Posterior vena cava (tissue), 2 donors: ENCODE measurements at places on chromosomes 6 and 20. TPM values are rescaled to one million over a fixed set of nuclear protein-coding genes. Genes with fewer than 3 reads are reported as not detected.

SERPINB1 gene
- 30.8 TPM for total RNA-seq

KCNS1 gene
- not detected for total RNA-seq

PLG gene
- not detected for total RNA-seq

NKX2-2 gene
- 0.33 TPM for total RNA-seq

MAP1LC3A gene
- 48.1 TPM for total RNA-seq

PDE10A gene
- 13.0 TPM for total RNA-seq

MATN4 gene
- total RNA-seq, result 0.56 TPM

- DNase-seq, result no peak
Measured at GRCh38 chr6:47022191-47022590, 19.9 kb downstream of the ADGRF1 start.

DNA sequence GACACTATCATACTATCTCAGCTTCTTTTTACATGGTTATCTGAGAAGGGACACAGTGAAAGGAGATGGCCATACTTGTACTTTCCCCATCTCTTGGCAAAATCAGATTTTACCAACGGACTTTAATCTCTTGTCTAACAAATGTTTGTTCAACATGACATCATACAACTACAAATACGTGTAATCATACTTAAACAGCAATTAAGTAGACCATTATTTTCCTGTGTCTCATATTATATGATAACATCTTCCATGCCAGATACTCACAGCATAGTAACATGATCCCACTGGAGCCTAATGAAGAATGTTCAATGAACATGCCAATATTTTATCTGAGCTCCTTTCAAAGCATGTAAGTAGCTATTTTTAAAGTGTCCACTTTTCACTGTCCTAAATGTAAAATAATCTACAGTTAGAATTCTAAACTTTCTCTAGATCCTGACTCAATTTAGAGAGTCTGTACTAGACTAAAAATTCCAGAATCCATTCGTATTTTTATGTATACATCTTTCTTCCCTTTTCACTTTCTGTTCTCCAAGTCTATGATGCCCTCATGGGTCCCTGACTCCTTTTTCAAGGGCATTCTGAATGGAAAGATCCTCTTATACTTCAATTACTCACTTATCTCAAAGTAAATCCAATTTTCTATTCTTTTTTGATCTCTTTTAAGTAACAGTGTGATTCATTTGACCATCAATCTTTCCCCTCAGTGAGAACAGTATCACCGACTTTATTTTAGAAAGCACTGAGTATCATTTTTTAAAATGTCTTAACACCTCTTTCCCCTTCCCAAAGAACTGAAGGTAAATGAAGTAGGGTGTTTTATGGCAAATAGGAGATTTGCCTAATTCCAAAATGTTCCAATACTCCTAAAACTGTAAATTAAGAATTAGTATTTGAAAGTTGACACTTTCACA lies 133.5 kb downstream of the CDK19 start:
- DNase-seq, result no peak

- no peak for DNase-seq
Measured at GRCh38 chr6:158498362-158498761, 61.5 kb upstream of the TMEM181 start.

- no peak for DNase-seq
Measured at GRCh38 chr20:39736434-39737327, 774.5 kb downstream of the DHX35 start.

DNA sequence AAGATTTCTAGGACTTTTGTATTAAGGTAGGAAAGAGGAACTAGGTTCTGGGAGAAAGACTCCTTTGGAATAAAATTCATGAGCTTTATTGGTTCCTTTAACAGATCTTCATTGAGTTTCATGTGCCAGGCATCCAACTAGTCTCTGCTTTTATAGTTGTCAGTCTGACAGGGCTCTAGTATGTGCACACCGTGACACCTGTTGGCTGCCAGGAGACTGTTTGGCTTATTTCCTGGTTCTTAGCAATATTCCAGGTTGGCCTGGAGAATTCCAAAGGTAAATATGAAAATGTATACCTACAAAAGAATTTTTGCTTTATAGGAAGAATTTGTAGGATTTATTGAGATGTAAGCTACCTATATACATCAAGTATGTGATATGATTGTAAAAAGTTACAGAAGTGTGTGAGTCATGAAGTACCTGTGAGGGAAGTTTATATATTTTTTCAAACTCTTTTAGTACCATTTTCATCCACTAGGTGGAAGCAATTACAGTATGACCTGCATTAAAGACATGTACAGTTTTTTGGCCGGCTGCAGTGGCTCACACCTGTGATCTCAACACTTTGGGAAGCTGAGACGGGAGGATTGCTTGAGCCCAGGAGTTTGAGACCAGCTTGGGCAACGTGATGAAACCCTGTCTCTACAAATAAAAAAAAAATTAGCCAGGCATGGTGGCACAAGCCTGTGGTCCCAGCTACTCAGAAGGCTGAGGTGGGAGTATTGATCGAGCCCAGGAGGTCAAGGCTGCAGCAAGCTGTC lies 35.2 kb downstream of the NDUFAF5 start:
- DNase-seq, result no peak

DNA sequence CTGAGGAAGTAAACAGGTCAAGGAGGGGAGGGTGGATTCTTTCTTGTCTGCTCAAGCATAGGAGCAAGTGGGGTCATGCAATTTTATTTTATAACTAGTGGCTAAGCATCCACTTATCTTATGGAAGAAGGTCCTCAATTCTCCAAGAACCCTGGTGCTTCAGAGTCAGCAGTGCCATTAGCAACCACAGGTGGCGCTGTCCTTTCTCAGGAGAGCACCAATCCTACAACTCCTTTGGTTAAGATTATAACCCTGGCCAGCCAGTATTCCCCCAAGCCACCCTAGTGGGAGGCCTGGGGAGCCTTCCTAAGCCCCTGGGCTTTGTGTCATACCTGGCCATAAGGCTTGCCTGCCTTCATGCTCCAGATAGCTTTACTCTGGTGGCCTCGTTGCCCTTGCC lies 60.7 kb downstream of the PCSK2 start:
- DNase-seq, result no peak

DNA sequence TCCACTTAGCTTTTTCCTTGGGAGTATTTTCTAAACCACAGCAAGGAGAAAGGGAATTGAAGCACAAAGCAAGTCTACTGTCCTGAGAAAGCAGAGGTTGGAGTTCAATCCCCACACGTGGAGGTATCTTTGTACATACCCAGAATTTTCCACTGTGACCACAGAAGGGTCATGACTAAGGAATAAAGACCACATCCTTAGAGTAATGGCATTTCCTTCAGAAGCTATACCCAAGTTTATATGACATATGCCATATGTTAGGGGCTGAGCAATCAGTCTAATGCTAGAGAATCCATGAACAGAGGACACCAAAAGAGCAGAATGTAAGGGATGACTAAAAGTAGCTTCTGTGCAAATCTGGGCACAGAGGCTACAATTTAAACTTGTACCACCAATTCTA lies 46.4 kb downstream of the ATG5 start:
- no peak for DNase-seq
